Cardiac septum (tissue), 1 donor: ENCODE measurements at places on chromosomes 11 and 22. TPM values are rescaled to one million over a fixed set of nuclear protein-coding genes. Genes with fewer than 3 reads are reported as not detected.

Gene PANX2
- 0.30 TPM for total RNA-seq

Gene SCN4B
- 17.0 TPM for total RNA-seq

Gene RFPL1
- not detected for total RNA-seq

Gene KCNQ1
- total RNA-seq = 43.0 TPM

Gene TECTA
- 1.2 TPM for total RNA-seq

Gene GSTP1
- 272 TPM for total RNA-seq

Gene HTR3B
- not detected for total RNA-seq

Gene SEPTIN3
- total RNA-seq = not detected

Gene AP5B1
- 8.7 TPM for total RNA-seq

Gene DBX1
- total RNA-seq = not detected

Gene ALKBH3
- 17.2 TPM for total RNA-seq

Gene LRRC74B
- not detected for total RNA-seq

Gene COMT
- total RNA-seq = 97.1 TPM

Gene ART1
- total RNA-seq = 1.3 TPM

Gene SNX32
- total RNA-seq = 0.54 TPM

Gene MMP11
- 6.2 TPM for total RNA-seq

Gene GPHA2
- total RNA-seq = not detected

Gene CEP126
- total RNA-seq = 1.5 TPM

Gene MAJIN
- not detected for total RNA-seq

Gene OR8B3
- not detected for total RNA-seq

Gene USP2
- 80.0 TPM for total RNA-seq
